ENCODE measurements at places on chromosomes 3 and 15.

GRCh38 chr3:16104156-16104555, 70.3 kb upstream of the GALNT15 start:
- DNase-seq, result no peak

DNA sequence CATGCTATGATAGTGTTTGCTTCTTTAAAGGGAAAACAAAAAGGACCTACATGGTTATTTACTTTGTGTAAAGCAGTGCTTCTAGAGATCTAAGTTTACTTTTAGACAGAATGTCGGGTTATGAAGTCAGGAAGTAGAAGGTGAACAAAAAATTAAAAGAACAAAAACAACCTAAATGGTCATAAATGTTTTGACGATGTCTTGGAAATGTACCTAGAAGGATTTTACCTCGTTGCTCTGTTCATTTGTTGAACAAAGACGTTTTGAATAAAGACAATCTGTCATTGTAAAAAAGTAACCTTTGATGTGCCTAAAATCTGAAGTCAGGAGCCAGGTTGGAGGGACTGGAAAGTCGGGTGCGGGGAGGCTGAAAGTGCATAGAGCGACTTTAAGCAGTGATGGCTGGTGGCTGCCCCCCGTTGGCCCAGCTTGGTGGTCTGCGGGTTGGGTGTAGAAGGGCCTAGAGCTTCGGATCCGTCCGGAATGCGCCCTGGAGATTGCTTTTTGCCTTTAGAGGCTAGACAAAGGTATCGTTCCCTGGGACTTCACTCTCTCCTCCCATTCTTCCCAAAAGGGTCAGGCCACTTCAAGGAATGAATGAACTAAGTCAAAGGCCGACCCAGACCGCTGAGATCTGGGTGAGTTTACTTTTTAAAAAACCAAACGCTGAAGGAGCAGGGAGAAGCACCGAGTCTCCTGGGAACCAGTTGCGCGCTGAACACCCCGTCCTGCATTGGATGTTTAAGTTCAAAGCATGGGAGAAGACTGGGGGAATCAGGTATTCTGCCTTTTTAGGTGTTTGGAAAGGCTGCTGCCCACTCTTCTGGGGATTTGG, 2.1 kb downstream of the SOX14 start:
- no peak for DNase-seq

GRCh38 chr3:139127101-139127500, 82.4 kb upstream of the PRR23C start:
- no peak for DNase-seq

GRCh38 chr3:45055032-45055410, 28.9 kb downstream of the CLEC3B start:
- DNase-seq, result no peak

DNA sequence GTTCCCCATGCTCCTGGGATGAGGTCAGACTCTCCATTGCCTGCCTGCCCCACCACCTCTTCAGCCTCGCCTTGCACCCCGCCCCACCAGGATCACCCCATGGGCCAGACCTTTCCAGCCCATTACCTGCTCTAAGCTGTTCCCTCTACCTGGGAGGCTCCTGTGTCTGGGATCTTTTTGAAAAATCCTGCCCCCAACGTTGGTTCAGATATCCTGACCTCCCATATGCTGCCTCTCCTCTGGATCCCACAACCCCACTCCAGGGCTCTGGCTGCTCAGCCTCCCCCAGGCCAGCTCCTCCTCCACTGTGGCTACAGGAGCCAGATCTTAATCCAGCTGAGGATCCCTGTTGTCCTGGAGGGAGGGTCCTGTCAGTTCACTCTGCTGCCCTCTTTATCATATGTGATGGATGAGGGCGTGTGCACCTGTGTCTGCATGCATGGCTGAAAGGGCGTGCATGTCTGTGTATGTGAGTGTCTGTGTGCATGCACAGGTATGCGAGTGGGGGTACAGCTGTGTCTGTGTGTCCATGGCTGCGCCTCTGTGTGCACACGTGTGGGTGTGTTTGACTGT, 21.7 kb upstream of the ALAS1 start:
- DNase-seq, result no peak

- DNase-seq, result no peak
Observed at GRCh38 chr15:42070279-42070975, 23.9 kb downstream of the PLA2G4D start.

- DNase-seq, result no peak
Observed at GRCh38 chr3:196287090-196287439, 461 bp downstream of the PCYT1A start.

- DNase-seq, result no peak
Observed at GRCh38 chr3:44842376-44842775, 19.3 kb upstream of the TMEM42 start.

GRCh38 chr3:168139947-168140346, 44.2 kb upstream of the GOLIM4 start:
- no peak for DNase-seq

GRCh38 chr15:26157081-26157480, 294.0 kb upstream of the ATP10A start:
- no peak for DNase-seq

- DNase-seq, result no peak
Observed at GRCh38 chr15:100166313-100166712, 175.5 kb downstream of the ADAMTS17 start.

DNA sequence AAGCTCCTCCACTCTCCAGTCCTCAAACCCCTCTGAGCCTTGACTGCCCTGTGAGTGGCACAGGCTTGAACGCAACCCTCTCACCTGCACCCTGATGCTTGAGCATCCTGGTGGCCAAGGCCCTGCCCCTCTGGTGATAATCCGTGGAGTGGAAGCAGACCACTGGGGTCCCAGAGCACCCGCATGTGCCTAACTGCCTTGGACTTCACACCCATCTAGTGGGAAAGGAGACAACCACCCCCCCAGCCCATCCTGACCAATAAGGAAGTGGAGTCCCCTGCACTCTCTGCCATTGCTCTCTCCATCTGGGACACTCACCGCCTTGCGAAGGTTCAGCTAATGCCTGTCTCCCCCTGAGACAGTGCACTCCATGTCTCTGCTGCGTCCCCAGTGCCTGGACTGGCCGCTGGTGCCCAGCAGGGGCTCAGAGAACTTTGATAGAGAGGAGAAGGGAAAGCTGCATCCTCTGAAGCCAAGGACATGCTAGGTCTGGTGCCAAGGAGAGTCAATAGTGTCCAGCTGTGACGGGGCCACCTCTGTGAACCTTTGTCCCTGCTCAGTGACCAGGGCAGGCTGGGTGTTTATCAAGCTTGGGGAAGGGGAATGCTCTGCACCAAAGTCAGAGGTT, 3.4 kb downstream of the KLF15 start:
- no peak for DNase-seq
